Activated naive CD8-positive, alpha-beta T cell treated with anti-CD3 and anti-CD28 coated beads, Interleukin-2, amount 50 U/mL, for 16 hours (primary cell): ENCODE measurements at places on chromosomes 12 and 14.

- DNase-seq: no peak
Observed at GRCh38 chr12:128803788-128804187, 20.0 kb downstream of the SLC15A4 start.

DNA sequence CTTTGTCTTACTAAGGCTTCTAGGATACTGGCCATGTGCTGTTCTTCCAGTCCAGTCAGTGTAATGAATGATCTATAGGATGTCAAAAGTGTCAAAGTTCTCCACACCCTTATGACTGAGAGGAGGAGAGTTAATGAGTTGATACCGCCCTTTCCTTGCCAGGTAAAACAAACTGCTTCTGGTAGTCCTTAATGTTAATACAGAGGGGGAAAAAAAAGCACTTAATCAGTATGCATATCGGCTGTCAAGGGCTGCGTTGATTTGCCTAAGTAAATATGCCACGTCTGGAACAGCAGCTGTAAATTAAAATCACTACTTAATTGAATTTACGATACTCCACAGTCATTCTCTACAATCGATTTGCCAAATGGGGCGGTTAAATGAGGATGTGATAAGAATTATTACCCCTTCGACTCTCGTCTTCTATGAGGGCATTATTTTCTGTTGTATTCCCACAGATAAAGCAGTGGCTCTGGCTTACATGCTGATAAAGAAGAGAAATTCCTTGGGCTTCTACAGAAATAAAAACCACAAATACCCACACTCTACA is 416.0 kb downstream of the KCNH5 start:
- DNase-seq: no peak

DNA sequence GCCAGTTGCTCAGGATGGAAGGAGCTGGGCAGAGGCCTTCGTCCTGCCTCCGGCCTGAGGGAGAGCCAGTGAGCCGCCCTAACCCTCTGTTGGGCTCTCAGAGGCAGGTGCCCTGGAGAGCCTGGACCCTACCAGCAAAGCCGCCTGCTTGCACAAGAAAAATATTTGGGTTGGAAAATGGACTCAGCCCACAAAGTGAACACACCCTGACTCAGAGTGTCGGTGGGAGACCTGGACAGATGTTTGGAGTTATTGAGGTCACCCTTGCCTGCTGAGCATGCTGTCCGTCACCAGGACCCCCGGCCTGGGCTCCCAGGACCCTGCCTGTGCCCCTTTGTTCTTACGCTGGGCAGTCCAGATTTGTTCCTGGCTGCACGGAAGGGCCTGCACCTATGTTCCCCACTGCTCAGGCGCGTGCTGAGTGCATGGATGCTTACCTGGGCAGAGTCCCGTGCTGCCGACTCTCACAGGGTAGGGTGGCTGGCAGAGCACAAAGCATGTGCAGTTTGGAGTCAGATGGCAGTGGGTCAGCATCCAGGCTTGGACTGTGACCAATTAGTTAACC is 22.4 kb downstream of the FAM181A start:
- DNase-seq: no peak

DNA sequence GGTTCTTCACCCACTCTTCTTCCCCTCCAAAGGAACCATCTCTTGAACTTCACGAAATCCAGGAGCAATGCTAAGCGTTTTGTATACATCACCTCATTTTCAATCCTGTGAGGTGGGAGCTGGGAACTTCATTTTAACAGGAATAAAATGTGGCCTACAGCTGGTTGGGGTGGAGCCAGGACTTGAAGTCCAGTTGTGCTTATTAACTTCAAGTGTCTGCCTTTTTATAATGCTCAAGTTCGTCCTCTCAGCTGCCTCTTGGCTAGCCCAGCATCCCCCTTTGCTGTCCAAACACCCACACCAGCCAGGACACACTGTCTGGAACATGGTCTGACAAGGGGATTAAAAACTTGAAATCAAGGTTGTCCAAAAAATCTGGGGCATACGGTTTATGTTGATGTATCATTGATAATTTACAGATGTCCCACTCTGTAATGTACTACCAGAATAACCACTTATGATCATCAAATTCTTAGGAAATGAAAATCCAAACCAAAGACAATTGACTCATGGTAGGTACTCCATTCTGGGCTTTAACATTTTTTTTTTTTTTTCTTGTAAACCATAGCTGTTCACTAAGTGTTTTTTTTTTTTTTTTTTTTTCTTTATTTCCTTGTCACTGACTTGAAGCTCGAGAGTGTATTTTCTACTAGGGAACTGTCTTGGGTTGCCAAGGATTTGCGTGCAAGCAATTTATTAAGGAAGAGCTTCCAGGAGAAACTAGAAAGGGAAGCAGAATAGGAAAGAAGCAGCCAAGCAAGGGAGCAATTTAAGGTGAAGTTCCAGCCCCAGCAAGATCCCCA is 252.3 kb downstream of the EFCAB11 start:
- no peak for DNase-seq

- no peak for DNase-seq
Observed at GRCh38 chr12:69068448-69068847, 135.5 kb upstream of the CPM start.

DNA sequence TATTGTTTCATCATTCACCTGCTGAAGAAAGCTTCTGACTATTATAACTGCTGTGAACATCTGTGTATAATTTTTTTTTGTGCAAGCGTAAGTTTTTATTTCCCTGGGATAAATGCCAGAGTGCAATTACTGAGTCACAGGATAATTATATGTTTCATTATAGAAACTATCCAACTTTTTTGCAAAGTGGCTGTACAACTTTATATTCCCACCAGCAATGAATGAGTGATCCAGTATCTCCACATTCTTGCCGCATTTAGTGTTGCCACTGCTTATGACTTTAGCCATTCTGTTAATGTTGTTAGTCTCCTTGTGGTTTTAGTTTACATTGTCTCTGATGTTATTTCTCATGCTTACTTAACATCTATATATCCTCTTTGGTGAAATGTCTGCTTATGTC is 88.1 kb upstream of the CCDC175 start:
- no peak for DNase-seq

- DNase-seq: no peak
Observed at GRCh38 chr12:120041386-120042231, 52.6 kb downstream of the BICDL1 start.

- no peak for DNase-seq
Observed at GRCh38 chr14:94421316-94421715, 31.3 kb downstream of the SERPINA11 start.

- DNase-seq: no peak
Observed at GRCh38 chr14:53790731-53791500, 165.7 kb downstream of the BMP4 start.

DNA sequence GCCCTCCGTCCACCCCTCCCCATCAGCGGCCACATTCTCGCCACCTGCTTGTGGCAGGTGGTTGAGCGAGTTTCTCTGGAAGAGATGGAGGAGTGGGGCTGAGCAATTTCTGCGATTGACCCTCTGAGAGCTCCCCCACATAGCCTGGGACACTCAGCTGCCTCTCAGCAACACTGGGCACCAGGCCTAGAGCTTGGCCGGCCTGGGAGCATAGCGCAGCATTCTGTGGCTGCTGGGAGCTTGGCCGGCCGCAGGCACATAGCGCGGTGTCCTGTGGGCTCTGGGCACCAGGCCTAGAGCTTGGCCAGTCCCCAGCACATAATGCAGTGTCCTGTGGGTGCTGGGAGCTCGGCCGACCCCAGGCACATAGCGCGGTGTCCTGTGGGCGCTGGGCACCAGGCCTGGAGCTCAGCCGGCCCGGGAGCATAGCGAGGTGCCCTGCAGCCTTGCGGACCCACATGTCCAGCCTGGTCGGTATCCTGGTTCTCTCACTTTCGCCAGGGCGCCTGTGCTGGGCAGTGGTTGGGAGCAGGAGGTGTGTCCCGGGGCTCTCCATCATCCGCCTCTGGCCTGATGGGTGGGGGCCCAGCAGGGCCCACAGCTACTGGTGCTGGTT is 43.8 kb downstream of the LRCOL1 start:
- DNase-seq: no peak

- no peak for DNase-seq
Observed at GRCh38 chr12:52063082-52063924, 6.5 kb upstream of the ATG101 start.

GRCh38 chr14:94724993-94725392 is 44.9 kb downstream of the GSC start:
- no peak for DNase-seq

DNA sequence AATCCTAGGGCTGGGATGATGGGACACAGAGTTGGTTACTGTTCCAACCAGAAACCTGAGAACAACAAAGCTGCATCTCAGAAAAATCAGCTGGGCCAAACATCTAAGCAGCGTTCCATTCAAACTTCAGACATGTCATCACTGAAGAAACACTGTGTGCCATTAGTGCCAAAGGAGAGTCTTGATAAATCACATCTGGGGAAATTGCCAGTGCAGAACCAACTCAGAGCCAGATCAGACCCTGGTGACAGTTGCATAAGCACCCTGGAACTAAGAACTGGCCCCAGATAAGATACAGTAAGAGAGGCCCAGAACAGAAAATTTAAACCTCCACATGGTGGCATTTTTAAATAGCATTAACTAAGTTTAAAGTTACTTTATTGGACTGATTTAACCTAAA is 482.8 kb downstream of the PRKD1 start:
- DNase-seq: no peak

DNA sequence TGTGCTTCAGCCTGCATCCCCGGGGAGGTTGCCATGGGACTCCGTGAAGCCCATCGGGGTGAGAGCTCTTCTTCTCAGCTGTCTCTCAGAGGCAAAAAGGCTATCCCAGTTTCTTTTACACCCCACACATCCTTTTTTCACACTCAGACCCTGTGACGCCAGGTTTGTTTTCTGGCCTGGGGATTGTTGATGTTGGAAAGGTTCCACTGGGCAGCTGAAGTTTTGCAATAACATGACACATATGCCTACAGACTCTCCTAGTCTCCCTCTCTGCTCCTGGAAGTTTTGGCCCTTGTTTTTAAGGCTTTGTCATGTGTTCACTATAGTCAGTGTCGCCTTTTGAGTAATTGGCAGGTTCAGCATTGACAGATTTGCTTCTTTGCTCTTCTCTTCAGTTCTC is 118.6 kb downstream of the SMOC1 start:
- no peak for DNase-seq

GRCh38 chr12:42213023-42213422 is 25.0 kb downstream of the YAF2 start:
- no peak for DNase-seq

DNA sequence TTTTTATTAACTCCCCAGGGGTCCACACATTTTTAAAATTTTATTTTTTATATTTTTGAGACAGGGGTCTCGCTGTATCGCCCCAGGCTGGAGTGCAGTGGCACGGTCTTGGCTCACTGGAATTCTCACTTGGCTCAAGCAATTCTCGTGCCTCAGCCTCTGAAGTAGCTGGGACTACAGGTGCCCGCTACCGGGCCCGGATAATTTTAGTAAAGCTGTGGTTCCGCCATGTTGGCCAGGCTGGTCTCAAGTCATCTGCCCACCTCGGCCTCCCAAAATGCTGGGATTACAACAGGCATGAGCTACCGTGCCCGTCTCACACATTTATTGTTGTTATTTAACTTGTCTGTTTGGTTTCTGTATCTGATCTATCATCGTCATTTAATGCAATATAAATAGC is 307.4 kb downstream of the TMTC2 start:
- no peak for DNase-seq

GRCh38 chr12:26214121-26214520 is 18.7 kb downstream of the SSPN start:
- no peak for DNase-seq

DNA sequence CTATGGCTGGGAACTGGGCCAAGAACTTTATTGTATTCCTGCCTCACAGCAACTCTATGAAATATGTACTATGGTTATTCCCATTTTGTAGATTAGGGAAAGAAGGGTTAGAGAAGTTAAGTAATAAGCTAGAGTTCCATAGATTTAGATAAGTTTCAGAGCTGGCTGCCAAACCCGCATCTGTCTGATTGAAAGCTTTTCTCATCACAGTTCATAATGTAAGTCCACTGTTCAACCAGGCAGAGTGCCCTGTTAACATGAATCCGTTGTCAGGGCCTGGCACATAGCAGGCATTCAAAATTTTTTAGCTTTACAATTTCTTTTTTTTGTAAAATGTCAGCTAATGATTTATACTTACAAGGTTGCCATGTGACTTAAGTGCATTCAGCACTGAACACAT is 467.3 kb downstream of the NRXN3 start:
- no peak for DNase-seq

- no peak for DNase-seq
Observed at GRCh38 chr14:96751505-96751904, 45.7 kb upstream of the VRK1 start.

- DNase-seq: no peak
Observed at GRCh38 chr14:104201063-104201462, 62.7 kb downstream of the KIF26A start.

DNA sequence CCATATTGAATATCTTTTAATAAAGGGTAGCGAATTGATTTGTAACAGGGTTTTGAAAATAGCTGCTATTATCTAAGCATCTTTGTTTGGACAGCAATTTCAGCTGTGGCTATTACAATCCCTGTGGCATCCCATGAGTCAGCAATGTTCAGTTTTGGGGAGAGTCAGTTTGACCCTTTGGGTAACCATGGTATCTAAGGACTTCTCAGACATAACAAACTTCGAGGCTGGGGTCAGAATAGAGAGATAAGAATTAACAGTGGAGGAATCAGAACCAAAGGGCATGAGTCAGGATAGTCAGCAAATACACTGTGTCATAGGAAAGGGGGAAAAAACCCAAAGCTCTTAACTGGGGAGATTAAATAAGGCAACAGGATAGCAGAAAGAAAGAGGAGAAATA is 11.7 kb upstream of the PTHLH start:
- no peak for DNase-seq

GRCh38 chr14:41167040-41167439 is 439.6 kb upstream of the LRFN5 start:
- DNase-seq: no peak

GRCh38 chr12:59040043-59040442 is 119.7 kb upstream of the LRIG3 start:
- no peak for DNase-seq

DNA sequence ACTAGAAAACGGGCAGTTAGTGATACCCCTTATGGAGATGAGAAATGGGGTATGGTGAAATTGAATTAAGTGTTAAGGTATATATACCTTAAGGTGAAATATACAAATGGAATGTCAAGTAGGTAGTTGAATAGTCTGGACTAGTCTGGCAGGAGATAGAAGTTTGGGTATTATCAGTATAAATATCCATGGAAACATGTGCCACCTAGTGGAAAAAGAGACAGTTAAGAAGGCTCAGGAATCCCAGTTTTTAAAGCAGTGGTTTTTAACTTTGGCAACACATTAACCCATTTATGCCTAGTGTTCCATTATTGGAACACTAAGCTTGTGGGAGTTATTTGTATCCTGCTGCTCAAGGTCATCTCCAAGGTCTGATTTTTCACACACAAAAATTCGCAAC is 38.6 kb upstream of the TPH2 start:
- no peak for DNase-seq

GRCh38 chr12:53738406-53739213 is 11.4 kb upstream of the CALCOCO1 start:
- DNase-seq: no peak
